ENCODE measurements at places on chromosomes 11 and 22.

DNA sequence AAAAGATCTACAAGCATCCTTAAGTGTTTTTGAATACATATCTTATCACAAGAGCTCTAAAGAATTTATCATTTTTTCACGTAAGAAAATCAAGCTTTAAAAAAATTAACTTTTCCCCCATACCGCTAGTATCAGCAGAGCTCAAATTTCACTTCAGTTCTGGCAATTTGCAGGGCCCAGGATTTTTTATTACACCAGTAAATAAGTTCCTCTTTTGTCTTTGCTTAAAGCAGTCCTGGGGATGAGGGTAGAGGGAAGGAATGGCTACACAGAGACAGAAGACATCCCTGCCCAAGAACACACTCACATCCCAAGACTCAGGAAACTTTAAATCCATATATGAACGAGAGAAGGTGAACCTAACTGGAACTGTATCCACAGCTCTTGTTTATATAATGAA, 22.6 kb upstream of the SORL1 start:
- DNase-seq = no peak

- DNase-seq = no peak
Measured at GRCh38 chr11:43899094-43899493, 18.5 kb downstream of the ALKBH3 start.

- no peak for DNase-seq
Measured at GRCh38 chr11:62427630-62428233, 8.9 kb downstream of the SCGB1A1 start.

DNA sequence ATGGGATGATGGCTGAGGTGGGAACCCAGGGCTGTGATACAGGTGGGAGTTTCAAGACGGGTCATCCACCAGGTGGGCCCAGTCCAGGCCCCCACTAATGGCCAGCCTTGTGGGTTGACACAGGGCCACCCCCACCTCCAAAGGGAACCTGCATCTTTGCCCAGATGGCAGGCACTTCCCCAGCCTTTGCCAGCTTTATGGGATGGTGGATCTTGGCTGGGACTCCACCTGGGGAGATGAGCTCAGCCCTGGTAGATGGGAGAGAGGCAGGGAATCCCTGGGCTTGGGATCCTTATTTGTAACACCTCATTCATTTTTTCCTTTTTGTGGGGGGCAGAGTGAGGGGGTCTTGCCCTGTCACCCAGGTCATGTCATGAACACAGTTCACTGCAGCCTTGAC, 33.4 kb downstream of the CD82 start:
- DNase-seq = no peak

GRCh38 chr11:85805387-85805786, 5.6 kb downstream of the SYTL2 start:
- DNase-seq = no peak
